ENCODE measurements at places on chromosomes 5 and 9. TPM values are rescaled to one million over a fixed set of nuclear protein-coding genes. Genes with fewer than 3 reads are reported as not detected.

DNA sequence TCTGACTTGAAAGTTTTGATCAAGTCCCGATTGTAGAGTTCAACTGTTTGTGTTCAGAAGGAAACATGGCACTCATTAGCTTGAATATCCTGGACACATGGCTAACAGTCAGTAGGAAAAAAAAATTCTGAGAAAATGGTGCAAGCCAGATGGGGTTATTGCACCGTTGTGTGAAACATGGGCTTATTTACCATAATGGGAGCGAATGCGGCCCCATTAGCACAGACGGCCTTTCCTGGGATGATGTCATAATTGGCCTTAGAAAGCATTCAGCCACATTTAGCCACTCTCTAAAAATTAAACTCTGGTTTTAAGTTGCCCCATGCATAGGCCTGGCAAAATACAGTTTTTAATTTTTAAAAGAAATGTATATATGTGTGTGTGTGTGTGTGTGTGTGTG lies 112.1 kb downstream of the IRX2 start:
- no peak for DNase-seq

DNA sequence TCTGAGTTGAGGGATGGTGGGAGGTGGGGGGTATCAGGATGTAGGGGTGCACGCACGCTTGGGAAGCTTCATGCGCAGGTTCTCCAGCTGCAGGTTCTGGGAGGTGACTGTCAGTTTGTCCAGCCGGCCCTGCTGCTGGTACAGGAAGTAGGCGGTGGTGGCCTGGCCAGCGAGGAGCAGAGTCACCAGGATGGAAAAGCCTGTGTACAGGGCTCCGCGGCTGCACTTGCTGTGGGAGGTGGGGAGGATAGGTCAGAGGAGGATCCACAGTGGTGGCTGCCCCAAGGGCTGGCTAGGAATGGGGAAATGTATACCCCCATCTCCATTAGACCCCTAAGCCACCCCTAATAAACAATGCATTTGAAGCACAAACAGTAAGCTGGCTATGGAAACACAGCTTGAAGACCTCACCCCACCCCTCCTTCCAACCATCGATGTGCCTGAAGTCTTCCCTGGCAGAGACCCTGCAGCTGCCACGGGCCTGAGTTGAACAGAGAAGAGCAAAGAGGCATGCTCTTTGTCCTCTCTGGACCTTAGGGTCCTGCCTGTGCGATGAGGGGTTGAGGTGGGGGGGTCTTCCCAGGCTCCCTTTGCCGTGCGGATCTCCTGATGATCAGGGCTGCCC lies 5.5 kb downstream of the CD74 start:
- DNase-seq: no peak

GRCh38 chr9:69317081-69317480 lies 7.9 kb upstream of the ENTREP1 start:
- no peak for DNase-seq

GRCh38 chr5:138438724-138439476 lies at the start of gene REEP2:
REEP2 (plus strand) TSS chr5:138439057; CDS start chr5:138439209, 152 bp downstream.
- DNase-seq: peak; percentile 26

PCDHGA4 gene
- total RNA-seq: 0.05 TPM

DNA sequence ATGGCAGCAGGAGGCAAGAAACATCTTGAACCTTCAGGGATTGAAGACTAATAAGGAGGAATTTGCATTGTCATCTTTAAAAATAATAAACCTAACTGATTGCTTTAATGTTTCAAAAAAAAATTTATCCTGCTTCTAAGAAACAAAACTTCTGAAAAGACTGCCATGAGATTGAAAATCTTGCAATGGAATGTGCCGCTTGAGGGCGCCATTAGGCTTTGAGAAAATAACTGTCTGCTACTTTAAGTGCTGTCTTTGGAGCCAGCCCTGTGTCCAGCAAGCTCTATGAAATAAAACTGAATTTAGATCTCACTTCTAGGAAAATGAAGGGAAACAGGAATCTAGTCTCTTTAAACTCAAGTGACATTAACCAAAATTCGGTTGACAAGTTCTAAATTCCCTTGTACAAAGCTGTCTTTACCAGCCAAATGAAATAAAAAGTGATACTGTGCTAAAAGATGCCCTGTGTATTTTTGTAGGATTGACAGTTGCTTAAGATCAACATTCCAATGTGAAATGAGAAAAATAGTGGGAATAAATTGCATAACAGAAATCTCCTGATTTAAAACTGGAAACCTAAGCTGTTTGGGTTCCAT lies 79.4 kb downstream of the ESM1 start:
- DNase-seq: peak; percentile 76

Data from HT-29 (cell line).